ENCODE measurements at places on chromosomes 7 and 10.

- DNase-seq = no peak
Observed at GRCh38 chr10:102994531-102995295, 76.6 kb downstream of the CNNM2 start.

- no peak for DNase-seq
Observed at GRCh38 chr10:49297818-49298670, 926 bp upstream of the C10orf71 start.

- peak; percentile 74 for DNase-seq
Observed at GRCh38 chr7:27199849-27200760, at the start of gene HOXA13. HOXA13 (minus strand) TSS chr7:27200091; CDS start chr7:27200077, 14 bp downstream.

DNA sequence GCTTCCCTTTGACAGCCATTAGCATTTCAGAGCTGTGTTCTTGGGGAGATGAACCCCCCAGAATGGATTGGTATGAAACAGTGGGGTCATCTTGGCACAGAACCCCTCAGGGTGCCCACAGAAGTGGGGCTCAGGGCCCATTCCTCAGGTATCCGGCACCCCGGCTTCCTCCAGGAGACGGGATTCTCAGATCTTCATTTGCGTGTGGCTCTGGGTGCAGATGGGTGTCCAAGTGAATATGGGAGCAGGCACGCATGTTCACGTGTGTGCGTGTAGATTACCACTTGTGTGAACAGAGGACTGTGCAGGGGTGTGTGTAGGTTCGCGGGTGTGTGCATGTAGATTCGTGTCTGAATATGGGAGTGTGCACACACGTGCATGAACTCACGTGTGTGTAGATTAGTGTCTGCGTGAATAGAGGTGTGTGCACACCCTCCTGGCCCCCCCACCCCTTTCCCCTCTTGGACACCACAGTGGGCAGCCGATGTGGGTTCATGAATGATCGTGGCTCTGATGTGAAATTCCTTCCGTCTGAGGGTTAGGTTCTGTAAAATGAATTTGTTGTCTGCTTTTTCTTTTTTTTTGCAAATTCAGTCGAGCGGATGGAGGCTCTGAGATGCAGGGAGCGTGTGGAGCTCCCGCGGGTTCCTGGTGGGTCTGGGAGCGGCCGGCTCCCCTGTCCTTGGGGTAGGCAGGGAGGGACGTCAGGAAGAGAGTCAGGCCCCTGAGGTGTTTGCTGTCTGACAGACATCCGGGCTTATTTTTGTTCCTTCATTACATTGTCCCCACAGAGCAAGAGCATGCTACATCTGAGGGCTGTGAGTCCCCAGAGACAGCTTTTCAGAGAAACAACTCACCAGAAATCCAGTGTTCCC lies 7.4 kb downstream of the ELFN1 start:
- no peak for DNase-seq

GRCh38 chr7:41508755-41509154 lies 194.1 kb downstream of the INHBA start:
- no peak for DNase-seq

DNA sequence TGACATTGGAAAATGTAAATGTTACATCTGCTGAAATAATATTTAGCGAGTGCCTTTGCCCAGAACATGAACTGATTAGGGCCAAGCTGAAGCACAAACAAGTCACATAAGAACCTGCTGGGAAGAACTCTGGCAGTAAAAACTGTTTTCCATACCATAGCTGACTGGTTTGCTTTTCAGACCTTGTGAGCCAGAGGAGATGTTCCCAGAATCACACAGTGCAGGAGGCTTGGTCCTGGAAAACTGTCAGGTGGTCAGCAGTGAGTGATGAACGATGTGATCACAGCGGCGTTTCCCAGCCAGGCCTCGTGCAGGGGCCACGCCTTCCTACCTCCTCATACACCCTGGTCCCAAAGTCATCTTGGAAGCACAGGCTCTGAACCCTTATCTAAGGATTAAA lies 164.2 kb upstream of the EEPD1 start:
- no peak for DNase-seq

DNA sequence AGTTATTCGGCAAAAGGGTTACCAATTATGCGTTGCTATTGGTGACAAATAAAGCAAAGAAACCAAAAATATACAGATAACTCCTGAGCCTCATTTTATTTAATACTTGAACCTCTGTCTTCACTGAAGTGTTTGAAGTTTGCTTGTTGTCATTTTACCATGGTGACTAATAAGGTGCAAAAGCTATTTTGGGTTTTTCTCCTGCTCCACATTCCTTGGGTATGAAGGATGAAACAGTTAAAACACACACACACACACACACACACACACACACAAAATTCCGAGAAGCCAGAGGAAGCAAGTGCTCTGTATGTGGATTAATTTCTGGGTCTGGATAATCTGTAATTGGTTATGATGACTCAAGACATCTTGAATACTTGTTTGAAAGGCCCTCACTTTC lies 246.5 kb downstream of the COBL start:
- DNase-seq = no peak

DNA sequence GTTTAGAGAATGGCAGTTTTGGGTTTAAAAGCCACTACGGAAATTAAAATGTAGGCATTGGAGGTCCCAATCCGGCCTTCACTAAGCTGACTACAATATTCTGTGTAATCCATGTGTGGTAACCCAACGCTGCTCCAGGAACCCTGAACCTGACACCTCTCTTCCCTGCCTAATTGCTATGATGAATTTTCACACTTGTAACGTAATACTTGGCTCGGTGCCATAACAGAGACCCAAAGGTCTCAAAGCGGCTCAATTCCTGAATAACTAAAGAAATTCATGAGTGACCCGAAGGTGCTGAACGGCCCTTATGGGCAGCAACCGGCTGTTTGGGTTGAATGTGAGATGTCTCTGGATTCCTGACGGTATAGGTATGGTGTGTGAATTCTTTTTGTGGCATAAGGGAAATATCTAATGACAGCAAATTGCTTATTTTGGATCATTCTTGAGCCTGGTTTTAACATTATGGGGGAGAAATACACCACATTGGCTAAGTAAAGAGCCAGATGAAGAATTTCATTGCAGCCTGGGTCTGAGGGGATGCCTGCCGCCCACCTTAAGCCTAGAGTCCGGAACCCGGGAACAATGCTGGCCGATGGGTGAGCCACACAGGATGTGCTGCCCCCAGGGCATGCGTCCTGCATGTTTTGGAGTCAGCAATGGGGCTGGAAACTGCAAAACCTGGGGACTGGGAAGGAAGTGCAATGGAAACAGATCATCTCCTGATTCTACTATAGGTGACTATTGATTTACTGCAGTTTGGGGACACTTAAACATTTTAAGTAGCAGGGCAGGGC lies 69.7 kb upstream of the FZD8 start:
- no peak for DNase-seq

DNA sequence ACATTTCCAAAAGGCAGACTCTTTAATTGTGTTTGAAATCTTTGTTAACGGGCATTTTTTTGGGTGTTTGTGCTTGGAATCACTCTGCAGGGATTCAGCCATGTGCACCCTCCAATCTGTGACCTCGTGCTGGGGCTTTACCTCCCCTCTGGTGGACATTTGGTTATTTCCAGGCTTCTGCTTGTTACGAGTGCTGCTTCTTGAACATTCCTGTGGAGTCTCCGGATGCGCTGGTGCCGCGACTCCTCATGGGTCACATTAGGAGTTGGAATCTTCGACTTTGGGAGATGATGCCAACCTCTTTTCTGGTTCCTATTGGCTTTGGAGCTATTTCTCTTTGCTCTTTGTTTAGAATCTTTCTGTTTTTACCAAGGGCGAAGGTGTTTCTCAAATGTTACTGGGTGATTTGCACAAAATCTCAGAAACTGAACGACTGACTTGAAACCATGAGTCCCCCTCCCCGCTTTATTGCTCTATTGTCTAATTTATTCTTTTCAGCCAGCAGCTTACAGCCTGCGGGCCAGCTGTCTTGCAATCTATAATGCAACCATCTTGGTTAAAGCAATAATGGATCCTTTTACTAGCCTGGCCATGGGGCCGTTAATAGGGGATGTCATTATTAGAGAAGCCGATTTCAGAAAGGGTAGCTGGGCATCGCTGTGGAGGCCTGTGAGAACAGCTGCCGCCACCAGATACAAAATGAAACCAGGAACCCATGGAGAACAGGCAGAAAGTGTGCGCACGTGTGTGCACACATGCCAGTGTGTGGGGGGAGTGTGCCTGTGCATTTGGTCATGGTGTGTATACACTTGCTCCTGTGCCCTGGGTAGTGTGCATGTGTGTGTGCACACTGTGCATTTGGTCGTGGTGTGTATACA lies 9.9 kb upstream of the DPYSL4 start:
- no peak for DNase-seq

- DNase-seq = no peak
Observed at GRCh38 chr7:156948361-156948760, 1.2 kb upstream of the NOM1 start.

- DNase-seq = no peak
Observed at GRCh38 chr10:95660283-95660682, 3.8 kb upstream of the ALDH18A1 start.

- peak; percentile 54 for DNase-seq
Observed at GRCh38 chr7:42770114-42770513, 141.8 kb downstream of the C7orf25 start.

DNA sequence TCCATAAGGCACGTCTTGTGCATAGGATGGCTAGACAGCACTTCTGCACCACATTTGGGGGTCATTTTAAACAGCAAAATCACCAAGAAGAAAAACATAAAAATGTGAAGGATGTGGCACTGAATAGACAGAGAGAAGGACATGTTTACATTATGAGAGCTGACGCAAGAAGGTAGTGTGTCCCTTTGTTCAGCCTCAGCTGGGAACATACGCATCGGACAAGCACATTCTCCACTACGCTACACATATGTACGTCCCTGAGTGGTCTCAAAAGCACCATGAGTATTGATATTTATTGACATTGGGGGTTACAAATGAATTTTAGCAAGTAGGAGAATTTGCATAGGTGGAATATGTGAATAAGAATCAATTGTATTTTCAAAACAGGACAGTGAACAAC lies 20.2 kb downstream of the DDC start:
- DNase-seq = no peak

DNA sequence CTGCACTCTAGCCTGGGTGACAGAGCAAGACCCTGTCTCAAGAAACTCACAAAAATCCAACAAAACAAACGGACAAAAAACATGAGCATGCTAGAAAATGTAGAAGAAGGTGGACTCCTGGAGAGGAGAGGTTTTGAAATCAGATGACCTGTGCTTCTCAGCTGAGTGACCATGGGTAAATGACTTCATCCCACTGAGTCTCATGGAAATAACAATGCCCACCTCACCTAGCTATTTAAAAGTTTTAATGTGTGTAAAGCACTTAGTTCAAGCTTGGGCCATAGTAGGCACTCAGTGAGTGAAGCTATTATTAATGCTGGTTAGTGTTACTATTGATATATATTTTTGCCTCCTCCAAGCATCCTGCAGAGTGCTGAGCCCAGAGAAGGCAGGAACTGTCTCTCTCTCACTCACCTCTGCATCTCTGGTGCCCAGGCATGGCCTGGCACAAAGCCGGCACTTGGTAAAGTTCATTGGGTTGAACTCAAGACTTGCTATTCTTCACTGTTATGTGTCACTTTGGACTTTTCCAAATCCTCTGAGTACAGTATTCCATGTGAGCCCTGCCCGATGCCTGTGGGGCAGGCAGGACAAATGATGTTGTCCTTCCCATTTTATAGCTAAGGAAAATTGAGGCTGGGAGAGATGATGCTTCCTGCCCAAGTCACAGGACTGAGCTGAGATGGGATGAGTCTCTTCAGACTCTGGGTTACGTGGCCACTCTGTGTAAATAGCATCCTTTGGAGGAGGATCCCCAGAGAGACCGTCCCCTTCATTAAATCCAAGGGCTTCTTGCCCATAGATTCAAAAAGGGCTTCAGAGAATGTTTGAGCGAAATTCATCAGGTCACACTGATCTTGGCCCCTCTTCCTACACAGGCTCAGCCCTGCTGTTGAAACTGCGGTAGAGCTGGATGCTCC lies 81.4 kb upstream of the EMX2 start:
- DNase-seq = peak; percentile 69

- DNase-seq = peak; percentile 30
Observed at GRCh38 chr7:94632338-94633013, 23.5 kb downstream of the SGCE start.

- DNase-seq = no peak
Observed at GRCh38 chr10:132255489-132256344, 52.0 kb downstream of the STK32C start.

DNA sequence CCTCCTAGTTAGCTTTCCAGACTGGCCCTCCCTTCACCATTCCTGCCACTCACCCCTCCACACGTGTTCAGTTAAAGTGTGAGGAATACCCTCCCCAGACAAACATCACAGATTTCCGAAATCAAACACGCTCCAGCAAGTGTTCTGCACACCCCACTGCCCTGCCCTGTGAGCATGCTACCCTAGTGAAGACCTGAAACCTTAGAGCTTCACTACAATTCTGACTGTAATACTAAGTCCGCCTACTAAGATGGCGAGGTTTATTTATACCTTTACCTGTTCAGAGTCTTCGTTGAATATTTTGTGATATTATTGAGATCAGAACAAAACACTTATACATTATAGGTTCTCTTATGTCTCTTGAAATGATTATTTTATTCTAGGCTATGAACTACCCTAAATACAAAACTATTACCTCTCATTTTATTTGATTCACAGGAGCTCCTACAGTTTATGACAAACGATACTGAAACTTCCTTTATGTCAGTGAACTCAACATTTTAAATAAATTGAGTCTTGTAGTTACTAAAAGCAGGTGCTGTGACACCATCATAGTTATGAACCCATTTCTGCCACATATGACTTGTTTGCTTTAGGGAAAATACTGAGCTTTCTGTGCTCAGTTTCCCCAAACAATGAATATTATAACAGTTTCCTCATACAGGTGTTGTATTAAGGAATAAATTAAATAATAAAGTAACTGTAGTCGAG lies 8.6 kb downstream of the SCIN start:
- DNase-seq = no peak

DNA sequence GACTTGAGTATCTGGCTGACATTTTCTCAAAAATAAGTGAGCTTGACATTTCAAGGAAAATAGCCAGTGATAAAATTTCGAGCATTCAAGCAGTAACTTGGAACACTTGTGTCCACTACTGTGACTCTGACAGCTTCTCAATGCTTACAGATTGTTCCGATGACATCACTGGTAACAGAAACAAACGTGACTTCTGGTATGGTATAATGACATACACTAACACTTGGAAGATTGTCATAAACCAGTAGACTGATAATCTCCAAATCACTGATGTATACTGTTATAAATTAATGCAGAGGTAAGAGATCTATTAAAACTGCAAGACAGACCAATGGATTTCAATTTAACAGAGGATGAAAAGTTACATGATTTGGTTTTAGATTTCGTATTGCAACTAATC lies 6.5 kb downstream of the MINDY3 start:
- no peak for DNase-seq

DNA sequence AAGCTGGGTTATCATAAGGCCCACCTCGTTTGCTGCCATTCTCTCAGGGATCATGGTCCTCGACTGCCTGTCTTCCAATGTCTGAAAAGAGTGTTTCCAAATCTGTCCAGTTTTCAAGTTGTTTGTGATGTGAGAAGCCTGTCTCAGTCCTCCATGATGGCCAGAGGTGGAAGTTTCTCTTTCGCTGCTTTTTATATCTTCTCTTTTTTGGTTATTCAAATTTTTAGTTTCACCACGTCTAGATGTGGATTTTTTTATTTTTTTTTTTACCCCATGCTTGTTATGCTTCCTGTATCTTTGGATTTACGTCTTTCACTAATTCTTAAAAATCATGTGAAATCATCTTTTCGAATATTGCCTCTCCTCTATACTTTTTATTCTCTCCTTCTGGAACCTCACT lies 6.1 kb upstream of the RBM33 start:
- DNase-seq = no peak

GRCh38 chr7:2023877-2024566 lies 208.7 kb downstream of the MAD1L1 start:
- no peak for DNase-seq
